ENCODE measurements at places on chromosomes 6 and 20.

- DNase-seq: peak; percentile 38
Observed at GRCh38 chr20:3818155-3819151, 1.9 kb upstream of the AP5S1 start.

DNA sequence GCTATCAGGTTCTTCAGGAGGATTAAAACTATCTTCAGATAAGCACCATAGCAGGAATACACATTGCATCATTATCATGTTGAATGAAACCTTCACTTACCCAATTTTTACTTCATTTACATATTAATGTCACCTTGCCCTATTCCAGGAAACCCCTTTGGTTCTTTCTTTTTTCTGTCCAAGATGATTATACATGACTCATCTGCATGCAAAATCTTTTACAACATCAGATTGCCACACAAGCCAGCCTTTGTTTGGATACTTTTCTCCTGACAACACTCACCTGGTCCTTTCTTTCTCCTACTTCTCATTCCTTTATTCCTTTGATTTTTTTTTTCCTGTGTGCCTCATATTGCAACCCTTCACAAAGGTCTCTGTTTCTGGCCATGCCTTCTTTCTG lies 200.5 kb upstream of the POU3F2 start:
- DNase-seq: no peak

- DNase-seq: no peak
Observed at GRCh38 chr20:39298571-39299506, 336.7 kb downstream of the DHX35 start.

DNA sequence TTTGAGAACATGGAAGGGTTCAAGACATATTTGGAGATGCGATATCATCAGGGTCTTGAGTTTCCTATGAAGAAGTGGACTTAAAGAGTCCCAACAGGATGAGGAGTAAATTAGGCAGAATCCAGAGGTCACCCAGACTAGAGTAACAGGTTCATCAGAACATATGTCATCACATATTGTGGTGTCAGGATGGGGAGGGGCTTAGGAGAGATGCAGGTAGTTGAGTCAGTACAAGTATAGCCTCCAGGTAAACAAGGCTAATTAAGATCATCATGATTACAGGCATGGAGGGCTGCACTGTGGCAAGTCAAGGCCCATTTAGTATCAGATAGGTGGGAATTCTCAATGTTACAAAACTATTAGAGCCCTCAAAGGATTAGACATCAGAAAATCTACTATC lies 90.1 kb upstream of the PAK5 start:
- no peak for DNase-seq

GRCh38 chr6:22222469-22222868 lies 74.4 kb downstream of the PRL start:
- no peak for DNase-seq

DNA sequence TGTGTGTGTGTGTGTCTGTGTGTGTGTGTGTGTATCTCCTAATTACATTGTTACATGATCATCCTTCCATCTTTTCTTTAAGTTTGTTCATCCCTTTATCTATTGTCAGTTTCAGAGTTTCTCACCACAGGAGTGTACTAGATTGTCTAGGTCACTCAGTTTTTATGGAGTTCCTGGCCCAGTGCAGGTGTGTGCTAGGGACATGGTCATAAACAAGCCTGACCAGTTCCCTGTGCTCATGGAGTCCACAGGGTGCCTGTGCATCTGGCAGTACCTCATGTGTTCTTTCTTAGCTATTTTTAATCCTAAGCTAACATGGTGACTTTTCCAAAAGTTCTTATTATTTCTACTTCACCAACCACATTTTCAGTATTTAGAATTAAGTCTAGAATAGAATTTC lies 43.9 kb downstream of the PHACTR2 start:
- DNase-seq: no peak

GRCh38 chr6:95127261-95127660 lies 450.1 kb upstream of the MANEA start:
- no peak for DNase-seq

- peak; percentile 48 for DNase-seq
Observed at GRCh38 chr6:3355358-3356055, 96.8 kb downstream of the PSMG4 start.

DNA sequence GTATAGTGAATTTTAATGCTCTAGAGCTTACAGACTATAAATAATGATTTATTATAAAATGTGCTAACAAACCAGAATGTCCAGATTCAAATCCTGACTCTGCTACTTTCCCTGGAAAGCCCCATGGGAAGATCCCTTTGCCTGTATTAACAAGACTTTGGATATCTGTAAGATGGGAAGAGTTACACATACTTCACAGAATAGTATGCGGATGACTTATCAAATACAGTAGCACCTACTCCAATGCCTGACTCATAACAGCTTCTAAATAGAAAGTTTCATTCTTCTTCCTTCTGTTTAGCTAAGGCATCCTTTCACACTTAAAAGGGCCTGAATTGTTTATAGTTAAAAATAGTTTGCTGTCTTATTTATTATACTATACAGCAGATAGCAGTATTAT lies 166.3 kb downstream of the KCNQ5 start:
- no peak for DNase-seq

DNA sequence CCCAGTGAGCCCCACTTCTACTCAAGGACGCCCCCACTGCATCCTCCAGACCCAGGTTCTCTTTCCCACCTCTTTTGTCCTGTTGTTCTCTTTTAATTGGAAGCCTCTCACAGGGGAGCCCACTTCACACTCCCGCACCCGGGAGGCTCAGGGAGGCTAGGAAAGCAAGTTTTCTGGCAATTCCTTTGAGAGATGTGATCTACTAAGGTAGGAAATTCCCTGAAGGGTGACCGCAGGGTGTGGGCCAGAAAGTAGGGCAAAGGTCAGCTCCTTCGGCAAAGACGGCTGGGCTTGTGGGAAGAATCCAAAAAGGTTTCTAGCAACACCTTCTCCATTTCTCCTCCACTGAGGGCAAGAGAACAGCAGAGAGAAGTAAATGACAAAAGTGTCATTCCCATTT lies 98.1 kb upstream of the PTPN1 start:
- no peak for DNase-seq

- DNase-seq: no peak
Observed at GRCh38 chr6:54921891-54922290, 75.3 kb downstream of the FAM83B start.

DNA sequence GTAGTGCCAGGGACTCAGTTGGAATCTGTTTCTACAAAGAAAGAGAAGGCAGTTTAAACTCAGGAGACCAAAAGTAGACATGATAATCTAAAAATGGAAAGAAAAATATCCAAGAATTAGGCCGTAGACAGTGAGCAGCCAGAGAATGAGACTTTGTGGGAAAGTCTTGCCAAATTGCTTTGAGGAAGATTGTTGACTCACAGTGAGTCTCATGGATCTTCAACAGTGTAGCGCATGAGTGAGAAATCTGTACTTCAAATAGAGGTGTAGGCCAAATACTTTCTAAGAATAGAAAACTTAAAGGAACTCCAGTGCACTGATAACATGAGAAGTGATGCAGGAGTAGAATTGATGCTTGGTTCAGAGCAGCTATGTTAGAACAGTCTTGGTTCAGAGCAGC lies 284.5 kb downstream of the HTR1B start:
- no peak for DNase-seq

DNA sequence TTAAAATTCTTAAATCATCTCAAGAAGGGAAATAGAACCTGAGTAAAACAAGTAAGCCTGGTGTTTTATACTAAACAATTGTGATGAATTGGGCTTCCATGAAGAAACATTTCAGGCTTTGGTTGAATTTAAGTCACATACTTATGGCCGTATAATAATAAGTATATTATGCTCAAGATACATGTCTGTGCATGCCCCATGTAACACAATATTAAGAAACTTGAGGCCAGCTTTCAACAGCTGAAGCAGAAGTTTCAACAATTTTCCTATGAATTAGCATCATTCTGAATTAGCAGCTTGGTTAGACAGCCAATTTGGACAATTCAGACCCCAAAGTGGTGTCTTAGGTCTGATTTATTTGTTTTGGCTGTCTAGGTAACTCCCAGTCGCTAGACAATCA lies 243.7 kb downstream of the MYLK4 start:
- no peak for DNase-seq

DNA sequence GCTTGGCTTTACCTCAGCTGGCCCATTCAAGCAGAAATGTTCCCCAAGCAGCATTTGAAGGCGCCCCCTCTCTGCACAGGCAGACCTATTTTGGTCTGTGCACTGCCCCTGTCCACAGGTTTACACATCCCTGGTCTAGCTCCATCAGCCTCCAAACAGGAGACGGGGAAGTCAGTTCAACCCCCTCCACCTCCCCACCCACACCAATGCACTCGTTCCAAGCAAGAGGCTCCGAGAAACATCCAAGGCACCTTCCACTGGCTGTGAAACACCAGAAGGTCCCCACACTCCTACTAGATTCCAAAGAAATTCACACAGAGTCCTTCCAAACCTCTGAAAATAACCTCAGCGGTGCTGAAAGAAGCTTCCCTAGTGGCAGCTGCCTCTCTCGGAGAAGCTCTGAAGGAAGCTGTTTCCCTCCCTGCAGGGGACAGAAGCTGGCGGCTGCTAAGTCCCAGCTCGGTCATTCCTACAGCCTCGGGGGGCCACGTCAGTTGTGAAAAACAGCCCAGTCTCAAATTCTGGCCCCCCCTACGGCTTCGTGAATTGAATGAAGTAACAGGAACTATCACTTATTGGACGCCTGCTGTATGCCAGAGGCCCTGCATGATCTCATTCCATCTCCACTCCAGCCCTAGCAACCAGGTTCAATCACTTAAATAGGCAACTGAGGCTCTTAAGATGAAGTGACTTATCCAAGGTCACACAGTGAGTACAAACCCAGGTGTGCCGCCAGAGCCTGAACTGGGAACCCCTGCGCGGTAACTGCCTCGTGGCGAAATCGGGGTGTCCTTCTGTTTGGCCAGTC lies 815 bp downstream of the SPATA2 start:
- peak; percentile 43 for DNase-seq

GRCh38 chr20:60054716-60055634 lies 96.8 kb downstream of the CDH26 start:
- no peak for DNase-seq

GRCh38 chr6:139133262-139134063 lies 1.4 kb upstream of the HECA start:
- DNase-seq: peak; percentile 41

- no peak for DNase-seq
Observed at GRCh38 chr20:47206962-47207641, 149.4 kb downstream of the ZMYND8 start.

GRCh38 chr20:40743141-40743775 lies 54.2 kb upstream of the MAFB start:
- DNase-seq: no peak

DNA sequence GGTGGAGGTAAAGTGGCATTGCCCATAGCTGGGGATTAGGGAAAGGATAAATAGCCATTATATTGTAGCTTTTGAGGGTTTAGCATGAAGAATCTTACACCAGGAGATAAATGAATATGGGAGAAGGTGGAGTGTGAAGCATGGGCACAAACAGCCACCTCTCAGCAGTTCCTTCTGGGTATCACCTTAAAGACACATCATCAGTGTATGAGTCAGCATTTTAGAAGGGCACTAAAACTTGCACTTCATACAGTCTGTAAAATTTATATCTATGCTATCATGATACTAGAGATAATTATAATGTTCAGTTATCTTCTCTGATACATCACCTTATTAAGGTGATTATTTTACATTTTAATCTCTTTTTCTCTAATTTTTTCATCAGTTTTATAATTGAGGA lies 25.3 kb downstream of the SLC35A1 start:
- no peak for DNase-seq

GRCh38 chr20:43293068-43293786 lies 103.5 kb upstream of the PTPRT start:
- DNase-seq: no peak

- no peak for DNase-seq
Observed at GRCh38 chr20:23918896-23919295, 39.3 kb upstream of the CST5 start.

GRCh38 chr6:150395388-150396009 lies 26.7 kb downstream of the IYD start:
- DNase-seq: peak; percentile 52

GRCh38 chr20:59318803-59319202 lies 18.4 kb downstream of the EDN3 start:
- no peak for DNase-seq

DNA sequence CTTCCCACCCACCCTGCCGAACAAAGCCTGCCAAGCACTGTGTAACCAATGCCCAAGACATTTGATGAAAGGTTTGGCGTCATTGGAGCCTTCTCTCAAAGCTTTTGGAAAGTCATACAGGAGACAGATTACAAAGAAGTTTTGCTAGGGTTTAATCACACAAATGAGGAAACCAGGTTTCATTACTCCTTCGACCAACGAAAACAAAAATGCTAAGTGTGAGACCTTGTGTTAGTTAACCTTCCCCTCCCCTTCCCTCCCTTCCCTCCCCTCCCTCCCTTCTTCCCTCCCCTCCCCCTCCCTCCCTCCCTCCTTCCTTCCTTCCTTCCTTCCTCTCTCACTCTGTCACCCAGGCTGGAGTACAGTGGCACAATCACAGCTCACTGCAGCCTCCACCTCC lies 96.1 kb upstream of the CD83 start:
- DNase-seq: no peak

DNA sequence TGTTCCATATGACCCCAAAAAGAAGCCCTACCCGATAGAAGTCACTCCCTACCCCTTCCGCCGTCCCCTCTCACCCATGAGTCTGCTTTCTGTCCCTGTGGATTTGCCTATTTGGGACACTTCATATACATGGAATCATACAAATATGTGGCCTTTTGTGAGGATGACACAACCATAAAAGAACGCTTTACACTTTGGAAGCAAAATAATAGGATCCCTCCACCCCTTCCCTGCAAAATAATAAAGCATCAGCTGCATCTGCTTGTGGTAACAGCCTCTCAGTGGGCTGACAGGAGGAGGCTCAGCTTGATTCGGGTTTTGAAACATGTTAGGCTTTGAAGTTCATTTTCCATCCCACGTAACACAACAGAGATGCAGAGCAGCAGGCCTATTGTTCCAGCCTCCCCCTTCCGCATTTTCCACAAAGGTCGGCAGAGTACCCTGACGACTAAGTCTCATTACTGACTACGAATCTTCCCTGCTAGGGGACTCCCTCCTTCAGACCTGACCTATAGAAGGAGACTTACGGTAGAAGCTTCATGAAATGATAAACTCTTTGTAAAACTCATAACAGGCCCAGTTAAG lies 99.1 kb downstream of the ALDH8A1 start:
- no peak for DNase-seq

Data from CD4-positive, alpha-beta T cell treated with Interleukin-10 for 1 hour (primary cell).